ENCODE measurements at places on chromosomes 16 and 17. TPM values are rescaled to one million over a fixed set of nuclear protein-coding genes. Genes with fewer than 3 reads are reported as not detected.

The ITGAD gene
- total RNA-seq: not detected

The IGFALS gene
- total RNA-seq: not detected

The CES1 gene
- total RNA-seq: 0.52 TPM

The ELOB gene
- total RNA-seq: 248 TPM

The PRR35 gene
- total RNA-seq: 0.50 TPM

The FOXJ1 gene
- total RNA-seq: 4.9 TPM
